ENCODE measurements at places on chromosomes 16 and 17. TPM values are rescaled to one million over a fixed set of nuclear protein-coding genes. Genes with fewer than 3 reads are reported as not detected.

PPY gene
- not detected for total RNA-seq

SLC9A5 gene
- 2.4 TPM for total RNA-seq

NTN3 gene
- total RNA-seq: not detected

NDUFAB1 gene
- total RNA-seq: 150 TPM

SDK2 gene
- total RNA-seq: not detected

DNA sequence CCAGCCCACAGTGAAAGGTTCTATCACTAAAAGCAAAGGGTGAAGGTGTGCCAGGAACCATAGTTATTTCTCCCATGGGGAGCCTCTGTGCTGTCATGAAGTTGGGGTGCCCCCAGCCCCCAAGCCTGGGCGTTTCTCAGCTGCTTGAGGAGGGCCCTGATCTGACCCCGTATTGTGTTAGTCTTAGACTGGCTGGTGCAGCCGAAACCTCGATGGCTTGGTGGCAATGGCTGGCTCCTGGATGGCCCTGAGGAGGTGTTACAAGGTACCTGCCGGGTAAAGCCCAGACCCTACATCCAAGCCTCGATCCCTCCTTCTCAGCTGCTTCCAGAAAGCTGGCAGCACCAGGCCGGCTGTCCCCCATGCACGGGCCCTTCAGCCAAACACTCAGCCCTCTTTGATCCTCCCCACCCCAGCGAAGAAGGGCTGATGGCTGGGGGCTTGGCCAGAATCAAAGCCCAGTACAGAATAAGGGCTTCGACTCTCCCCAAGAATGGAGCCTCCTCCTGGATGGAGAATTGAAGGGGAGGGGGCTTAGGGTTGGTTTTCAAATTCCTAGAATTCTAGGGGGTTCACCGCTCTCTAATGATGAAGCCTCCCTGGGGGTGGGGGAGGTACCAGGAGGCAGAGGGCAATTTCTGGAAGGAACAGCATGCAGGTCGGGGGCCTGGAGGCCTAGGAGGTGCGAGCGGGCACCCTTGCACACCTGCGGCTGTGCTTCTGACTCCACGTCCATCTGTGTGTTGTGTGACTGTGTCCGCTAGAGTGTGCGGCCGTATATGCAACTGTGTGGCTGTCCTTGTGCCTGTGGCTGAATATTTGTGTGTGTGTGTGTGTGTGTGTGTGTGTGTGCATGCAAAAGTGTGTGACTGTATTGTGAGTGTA is 23.7 kb downstream of the WFDC1 start:
- DNase-seq: no peak

DNA sequence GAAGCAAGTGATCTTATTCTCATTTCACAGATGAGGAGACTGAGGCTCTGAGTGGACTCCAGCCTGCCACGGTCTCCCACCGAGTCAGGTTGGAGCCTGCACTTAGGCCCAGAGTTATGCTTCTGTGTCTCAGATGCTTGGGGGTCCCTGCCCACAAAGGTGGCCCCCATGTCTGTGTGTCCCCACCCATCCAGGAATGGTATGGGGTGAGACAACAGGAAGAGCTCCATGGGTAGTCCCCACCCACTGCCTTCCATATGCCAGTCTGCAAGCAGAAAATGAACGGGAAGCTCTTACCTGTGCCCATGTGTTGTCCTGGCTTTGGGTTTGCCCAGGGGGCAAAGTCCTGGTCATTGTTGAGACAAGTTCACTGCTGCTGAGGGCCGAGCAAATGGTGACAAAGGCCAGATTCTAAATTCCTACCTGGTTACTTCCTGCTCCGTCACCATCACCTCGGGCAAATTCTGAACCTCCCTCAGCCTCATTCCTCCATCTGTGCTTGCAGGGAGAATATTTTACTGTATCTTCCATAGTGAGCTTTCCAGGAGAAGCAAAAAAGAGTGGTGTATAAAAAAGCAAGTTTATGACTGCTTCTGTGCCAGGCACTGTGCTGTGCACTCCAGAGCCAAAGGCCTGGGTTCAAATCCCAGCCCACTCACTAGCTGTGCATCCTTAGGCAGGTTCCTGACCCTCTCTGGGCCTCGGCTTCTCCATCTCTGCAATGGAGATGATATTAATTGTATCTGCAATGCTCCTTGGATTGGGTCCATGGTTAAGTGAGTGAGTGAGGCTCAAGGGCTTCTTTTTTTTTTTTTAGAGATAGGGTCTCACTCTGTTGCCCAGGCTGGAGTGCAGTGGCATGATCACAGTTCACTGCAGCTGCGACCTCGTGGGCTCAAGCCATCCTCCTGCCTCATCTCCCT is 9.3 kb downstream of the IL4R start:
- peak; percentile 88 for DNase-seq

DNA sequence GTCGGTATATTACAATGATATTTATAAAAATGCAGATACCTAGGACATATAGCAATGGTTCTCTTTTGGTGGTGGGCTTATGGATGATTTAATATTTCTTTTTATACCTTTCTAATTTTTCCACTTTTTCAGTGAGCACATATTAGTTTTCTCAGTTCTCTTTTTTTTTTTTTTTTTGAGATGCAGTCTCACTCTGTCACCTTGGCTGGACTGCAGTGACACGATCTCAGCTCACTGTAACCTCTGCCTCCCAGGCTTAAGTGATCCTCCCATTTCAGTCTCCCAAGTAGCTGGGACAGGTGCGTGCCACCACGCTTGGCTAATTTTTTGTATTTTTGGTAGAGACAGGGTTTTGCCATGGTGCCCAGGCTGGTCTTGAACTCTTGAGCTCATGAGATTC is 15.1 kb downstream of the MAP3K14 start:
- no peak for DNase-seq

- DNase-seq: no peak
These were observed 66.6 kb downstream of the NOS2 start for GRCh38 chr17:27733773-27734172.

GRCh38 chr17:41533613-41534012 is 5.5 kb upstream of the KRT19 start:
- no peak for DNase-seq

DNA sequence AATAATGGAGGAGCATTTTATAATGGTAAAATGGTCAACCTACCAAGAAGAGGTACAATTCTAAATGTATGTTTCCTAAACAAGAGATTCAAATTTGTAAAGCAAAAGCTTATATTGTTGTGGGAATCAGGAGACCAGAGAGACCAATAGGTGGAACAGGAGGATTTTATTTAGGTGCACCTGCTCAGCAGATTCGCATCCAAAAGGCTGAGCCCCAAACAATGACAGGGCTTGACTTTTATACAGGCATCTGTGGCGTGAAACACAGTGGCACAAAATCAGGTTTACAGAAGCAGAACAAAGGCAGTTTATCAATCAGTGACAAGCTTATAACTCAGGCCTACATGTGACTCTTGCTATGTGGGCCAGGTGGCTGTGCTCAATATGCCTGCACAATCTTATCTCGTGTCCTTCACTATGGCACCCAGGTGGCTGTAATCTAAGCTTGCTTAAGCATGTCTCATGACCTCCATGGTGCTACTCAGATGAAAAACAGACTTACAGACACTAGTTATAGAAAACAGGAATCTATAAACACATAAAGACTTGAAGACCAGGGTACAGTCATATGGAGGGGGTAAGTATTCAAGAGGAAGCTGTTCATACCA is 780.2 kb upstream of the CA10 start:
- no peak for DNase-seq

- DNase-seq: peak; percentile 49
These were observed 439.8 kb downstream of the SOX9 start for GRCh38 chr17:72560303-72561247.

DNA sequence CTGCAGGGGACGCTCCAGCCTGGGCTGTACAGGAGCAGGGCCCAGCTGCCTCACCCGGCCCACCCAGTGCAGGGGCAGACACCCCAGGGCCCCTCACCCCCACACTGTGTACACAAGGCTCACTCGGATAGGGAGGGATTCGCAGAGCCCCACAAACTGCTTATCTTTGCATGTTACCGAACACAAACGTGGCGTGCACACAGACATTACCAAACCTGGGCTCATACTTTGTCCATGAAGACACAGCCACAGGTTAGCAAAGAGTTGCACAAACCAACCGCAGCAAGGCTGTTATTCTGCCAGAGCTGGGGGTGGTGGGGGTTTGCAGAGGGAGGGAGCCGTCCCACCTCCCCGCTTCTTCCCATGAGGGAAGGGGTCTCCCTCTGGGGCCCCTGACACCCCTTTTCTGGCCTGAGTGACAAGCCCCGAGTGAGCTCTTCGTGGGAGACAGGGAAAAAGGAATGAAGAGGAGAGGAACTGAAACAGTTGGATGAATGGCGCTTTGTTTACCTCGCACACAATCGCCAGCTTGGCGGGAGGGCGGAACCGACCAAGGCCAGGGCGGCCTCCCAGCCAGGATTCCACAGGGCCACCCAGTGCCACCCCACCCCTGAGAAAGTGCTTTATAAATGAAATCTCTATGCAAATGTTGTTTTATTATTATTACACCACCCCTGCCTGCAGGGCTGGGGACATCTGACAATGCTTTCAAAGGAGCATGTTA is 434 bp upstream of the CPSF4L start:
- DNase-seq: peak; percentile 77

DNA sequence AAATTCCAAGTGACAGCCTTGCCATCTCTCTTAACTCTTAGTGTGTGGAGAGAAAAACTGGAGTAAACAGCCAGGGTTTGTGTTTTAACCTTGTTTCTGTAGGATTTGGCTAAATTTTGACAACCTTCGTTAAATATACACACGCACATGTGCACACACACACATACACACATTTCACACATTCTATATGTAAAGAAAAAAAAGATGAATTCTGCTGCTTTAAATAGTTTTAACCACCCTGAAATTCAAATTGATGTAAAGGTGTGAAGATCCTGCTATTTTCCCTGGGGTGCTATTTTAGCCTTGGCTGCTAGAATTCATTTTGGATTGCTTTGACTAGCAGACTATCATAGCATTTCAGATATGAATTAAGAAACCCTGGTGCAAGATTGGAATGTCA is 191.9 kb downstream of the FTO start:
- DNase-seq: no peak

DNA sequence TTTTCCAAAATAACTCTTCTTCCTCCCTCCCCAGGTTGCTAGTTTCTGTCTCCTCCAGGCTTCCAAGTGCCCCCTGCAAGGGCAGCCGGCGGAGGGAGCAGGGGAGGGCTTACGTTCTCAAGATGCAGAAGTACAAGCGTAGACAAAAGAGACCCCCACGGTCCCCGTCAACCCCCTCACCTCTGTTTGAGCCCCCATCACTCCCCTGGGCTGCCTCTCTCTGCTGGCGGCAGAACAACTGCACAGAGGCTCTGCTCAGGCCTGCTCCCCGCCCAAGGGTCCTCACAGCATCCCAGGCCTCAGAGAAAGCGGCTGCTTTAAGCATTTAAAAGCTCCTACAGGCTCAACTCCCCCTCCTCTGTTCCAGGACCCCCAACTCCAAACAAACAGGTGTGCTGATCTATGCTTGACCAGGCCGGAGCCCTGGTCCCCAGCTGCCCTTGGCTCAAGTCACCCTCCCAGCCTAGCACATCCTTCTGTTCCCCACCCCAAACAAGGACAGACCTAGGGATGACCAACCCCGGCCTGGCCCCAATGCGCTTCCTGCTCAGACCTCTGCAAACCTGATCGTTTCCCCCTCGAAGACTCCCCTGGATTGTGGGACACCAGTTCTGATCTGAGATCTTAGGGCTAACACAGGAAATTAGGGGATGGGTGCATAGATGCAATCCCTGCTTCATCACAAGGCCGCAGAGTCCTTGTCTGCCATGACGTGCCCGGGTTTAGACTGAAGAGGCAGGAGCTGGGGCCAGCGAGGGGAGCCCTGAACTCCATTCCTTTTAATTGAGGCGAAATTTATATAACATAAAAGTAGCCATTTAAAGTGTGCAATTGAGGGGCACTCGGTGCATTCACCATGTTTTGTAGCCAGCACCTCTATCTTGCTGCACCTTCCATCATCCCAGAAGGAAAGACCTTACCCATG is 17.2 kb upstream of the RBFOX3 start:
- no peak for DNase-seq

GRCh38 chr17:76983075-76983775 is 115.0 kb downstream of the MGAT5B start:
- DNase-seq: no peak

DNA sequence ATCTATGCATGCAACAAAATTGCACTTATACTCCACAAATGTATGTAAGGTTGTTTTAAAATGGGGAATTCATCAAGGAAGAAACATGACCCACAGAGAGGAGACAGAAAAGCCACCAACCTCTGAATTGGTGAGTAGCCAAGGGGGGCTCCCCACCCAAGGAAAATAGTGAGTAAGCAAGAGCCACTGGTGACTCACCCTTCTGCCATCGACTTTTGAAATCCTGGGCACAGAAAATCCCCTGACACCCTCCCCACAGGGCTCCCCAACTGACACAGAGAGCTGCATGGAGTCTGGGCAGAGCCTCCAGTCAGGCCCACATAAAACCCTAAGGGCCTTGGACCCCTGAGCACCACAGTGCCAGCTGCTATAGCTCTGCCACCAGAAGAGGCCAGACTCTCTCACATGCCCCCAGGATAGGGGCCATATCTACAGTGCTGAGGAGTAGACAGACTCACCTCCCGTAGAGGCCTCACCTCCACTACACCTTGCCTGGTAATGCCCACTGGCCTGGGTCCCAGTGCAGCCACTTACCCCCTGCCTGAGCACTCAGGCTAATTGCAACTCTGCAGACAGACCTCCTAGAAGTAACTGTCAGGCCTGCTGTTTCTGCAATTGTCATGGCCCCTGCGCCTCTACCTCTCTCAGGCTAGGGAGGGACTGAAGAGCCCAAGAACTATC is 244.7 kb upstream of the WSB1 start:
- no peak for DNase-seq

- peak; percentile 89 for DNase-seq
These were observed 68.6 kb downstream of the HAPSTR1 start for GRCh38 chr16:9159839-9160550.

DNA sequence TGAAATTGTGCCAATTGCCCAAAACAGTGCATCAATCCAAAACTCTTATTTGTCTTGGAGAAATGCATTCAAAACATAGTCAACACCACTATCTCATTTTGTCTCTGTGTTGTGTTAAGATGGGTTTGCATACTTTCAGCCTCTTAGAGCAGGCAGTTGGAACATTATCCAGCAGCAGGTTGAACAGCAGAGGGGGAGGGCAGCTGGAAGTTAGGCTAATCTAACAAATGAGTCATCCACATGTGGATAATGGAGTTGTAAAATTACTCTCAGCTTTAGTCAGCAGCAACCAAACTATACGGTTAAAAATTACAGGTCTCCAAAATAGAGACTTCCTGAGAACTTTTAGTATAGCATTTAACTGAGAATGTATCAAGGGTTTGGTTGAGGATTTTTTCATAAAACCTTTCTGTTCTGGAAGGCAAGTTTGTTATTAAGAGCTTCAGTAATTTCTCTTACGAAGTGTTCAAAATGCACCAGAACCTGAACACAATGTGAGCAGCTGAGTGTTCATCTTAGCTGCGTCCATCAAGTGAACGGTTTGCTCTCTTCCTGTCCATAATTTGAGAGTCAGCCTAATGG is 46.3 kb downstream of the PRKCA start:
- peak; percentile 56 for DNase-seq

All from Calu3 (cell line).